Activated CD8-positive, alpha-beta memory T cell treated with anti-CD3 and anti-CD28 coated beads for 1 hour (primary cell): ENCODE measurements at places on chromosomes 6 and 20.

DNA sequence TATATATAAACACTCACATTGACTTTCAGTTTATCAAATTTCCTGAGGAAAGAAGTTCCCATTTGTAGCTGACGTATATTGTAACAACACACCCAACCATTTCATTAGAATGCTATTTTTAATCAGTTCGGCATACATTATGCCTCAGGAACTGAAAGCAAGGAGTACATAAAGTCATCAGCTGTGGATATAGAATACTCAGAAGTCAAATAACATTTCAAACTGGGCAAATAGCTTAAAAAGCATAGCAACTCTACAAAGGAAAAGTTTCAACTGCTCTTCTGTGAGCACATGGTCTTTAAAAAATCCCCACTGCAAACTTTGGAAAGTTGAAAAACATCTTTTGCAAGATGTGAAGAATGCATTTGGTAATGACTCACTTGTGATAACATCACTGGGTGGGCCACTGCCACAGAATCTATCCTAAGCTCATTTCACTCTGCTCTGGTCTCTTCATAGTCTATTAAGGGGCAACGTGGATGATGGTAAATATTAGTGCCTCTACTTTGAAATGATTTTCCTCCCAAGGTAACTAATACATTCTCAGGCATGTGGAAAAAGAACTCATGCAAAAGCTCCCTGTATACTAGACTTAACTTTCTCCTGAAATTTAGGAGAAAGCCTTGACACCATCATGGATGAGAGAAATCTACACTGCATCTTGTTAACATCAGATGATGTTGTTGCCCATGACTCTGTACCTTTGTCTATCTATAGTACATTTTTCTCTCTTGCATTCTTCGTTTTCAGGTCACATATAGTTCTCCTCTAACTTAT, 49.2 kb downstream of the FYN start:
- DNase-seq = no peak

DNA sequence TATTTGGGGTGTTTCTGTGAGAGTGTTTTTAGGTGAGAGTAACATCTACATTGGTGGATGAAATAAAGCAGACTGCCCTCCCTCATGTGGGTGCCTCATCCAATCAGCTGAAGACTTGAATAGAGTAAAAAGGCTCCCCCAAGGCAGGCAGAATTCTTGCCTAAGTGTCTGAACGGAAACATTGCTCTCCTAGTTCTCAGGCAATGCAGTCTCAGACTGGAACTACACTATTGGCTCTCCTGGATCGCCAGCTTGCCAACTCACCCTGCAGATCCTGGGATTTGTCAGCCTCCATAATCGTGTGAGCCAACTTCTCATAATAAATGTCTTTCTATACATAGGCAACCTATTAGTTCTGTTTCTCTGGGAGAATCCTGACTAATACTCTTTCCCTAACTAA, 5.5 kb upstream of the TMEM170B start:
- DNase-seq = no peak

DNA sequence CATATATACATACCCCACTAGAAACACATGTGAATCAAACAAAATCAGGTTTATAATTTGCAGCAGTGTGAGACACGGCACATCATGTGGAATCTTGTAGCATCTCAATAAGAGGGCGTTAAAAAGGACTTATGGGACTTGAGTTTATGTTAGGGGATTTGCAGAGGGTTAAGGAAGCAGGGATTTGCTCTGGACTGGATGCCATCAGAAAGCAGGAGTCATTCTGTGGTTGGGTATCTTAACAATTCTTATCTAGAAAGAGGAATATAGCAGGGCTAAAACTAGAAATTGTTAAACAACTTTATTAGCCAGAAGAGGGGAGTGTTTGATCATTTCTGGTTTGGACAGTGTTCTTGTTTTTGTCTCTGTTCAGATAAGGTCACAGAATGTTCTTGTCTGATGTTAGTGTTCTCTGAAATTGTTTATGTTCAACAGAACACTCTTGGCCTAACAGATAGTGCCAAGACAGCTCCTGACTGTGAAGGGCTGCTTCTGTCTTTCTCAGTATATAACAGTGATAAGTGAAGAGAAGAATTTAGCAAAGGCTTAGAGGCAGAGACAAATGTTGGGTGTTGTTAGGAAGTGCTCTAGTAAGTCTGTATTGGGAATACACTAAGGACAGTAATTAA, 39.2 kb downstream of the LIN28B start:
- no peak for DNase-seq

GRCh38 chr20:46204594-46205186, 86.6 kb downstream of the CD40 start:
- no peak for DNase-seq

DNA sequence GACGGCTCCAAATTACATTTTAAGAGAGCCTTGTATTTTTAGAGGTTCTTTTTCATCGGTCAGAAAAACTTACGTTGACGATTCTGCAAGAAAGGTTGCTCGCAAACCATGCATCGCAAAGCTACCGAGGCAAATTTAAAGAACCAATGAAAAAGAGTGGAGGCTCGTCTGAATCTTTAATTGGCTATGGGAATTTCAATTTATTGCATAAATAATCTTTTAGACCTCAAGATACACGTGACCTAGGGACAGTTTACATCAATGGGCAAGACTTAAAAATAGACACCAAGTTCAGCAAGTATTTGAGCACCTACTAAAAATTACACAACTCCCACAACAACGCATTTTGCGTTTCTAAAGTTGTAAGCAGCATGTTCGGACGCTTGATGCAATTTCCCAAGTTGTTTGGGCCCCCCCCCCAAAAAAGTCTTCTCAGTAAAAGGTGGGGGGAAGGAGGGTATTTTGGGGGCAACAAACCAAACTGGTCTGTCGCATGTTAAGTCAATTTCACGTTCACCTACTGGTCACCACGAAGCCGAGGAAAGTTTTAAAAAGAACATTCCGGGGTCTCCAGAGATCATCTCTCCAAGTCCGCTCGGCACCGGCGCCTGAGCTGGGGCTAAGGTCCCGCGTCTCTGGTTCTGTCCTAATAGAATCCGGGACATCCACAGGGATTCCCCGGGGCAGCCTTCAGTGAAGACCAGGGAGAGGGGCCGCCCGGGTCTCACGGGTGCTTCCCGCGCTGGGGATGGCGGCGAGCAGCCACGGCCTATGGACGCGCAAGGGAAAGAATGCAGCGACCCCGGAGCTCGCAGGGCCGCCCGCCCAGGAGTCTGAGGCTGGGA, 851 bp downstream of the SNX5 start:
- DNase-seq = no peak

- no peak for DNase-seq
Measured at GRCh38 chr6:21613809-21614208, 20.3 kb downstream of the SOX4 start.

DNA sequence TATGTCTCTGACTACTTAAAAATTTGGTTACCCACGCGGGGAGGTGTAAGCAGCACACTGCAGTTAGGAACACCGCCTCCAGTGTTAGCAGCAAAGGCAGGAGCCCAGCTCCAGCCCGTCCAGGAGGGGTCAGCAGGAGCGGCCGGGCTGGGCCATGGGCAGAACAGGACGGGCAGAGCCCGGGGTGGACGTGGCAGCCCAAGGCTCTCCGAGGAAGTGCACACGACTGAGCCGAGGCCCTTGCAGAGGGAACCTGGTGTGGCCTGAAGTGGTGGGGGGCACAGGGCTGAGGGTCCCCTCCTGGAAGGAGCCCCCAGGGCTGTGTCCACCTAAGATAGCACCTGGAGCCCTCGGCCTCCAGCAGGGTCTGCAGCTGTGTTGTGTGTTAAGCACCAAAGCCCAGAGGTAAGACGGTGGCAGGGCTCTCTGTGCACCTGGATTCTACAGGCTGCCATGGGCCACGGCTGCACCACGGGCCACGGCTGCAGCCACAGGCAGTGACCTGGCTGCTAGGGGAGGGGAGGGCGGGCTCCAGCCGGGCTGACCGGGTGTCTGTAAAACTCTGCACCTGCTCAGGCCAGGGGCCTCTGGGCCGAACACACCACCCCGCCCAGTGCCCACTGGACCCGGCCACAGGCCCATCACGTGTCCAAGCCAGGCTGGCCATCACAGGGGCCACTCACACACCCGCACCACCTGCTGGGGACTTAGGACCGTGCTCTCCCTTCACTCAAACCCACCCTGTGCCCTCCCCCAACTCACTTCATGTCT, 6.6 kb downstream of the SLC2A4RG start:
- DNase-seq = no peak

DNA sequence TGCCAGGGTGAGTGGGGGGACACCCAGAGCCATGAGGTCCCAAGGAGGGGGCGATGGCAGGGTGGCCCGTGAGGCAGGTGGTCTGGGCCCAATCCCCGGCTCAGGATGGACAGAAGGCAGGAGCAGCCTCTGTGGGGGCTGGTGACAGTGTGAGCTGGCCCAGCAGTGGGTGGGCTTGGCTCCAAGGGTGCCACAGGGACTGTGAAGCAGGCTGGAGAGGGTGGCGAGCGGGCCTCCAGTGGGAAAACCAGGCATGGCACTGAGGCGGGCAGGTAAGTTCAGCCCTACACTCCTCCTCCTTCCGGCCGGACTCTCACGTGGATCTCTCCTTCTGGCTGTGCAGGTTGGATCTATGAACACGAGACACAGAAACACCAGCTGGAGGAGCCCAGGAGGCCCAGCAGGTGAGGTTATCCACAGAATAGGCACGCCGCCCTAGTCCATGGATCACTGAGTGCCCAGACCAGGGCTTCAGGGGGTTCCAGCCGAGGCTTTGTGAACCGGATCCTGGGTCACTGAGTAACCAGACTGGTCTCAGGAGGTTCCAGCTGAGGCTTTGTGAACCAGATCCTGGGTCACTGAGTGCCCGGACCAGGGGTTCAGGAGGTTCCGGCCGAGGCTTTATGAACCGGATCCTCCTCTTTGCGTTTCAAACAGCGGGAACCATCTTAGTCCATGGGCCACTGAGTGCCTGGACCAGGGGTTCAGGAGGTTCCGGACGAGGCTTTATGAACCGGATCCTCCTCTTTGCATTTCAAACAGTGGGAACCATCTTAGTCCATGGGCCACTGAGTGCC, 76.4 kb upstream of the BHLHE23 start:
- DNase-seq = no peak

DNA sequence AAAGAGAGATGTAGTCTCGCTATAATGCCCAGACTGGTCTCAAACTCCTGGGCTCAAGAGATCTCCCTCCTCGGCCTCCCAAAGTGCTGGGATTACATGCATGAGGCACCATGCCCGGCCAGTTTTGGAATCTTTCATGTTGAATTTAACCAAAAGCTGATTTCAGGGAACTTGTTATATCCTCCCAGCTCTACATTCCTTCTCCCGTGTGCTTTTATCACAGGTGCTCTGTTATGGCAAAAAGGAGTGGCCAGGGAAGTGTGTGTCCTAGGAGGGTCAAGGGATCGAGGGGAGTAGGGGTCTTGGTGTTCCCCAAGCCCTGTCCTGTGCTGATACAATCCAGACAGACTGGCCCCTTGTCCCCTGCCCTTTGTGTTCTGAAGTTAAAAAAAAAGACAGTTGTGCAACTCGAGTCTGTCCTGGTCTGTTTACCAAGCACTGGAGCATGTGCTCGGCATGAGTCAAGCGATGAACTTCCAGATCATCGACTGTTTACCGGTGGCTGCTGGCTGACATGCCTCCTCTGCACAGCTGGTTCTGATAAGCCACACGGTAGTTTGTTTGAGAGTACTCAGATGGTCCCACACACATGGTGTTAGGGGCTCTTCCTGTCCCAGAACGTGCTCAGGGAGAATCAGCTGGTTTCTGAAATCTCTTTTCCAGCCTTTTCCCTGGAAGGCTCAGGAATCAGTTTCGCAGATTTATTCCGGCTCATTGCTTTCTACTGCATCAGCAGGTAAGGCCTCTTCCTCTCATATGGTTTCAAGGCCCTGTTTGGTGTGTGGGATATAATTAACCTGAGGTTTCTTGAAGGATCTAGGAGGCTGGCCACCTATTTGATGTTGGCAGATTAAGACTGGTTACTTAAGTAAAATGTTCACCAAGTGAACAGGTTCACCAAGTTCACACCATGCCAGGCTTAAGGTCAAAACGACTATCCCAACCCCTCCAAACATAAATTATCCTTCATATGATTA, 52.6 kb upstream of the NAA20 start:
- DNase-seq = no peak

DNA sequence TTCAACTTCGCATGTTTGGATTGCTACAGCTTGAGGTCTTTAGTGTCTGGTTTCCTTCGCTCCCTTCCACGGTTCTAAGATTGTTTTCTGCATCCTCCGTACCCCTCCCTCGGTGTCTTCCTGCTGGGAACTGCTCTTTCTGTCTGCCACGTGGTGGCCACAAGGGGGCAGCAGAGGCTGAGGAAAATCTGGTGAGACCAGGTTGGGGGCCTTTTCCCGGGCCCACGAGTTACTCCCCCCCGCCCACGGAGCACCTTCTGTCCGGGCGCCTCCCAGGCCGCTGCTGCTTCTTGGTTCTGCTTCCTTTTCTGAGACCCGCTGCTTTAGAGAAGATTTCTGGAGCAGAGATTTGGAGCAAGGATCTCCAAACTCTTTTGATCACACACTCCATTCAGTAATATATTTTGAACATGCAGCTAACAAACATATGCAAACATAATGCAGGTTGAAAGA, 21.1 kb upstream of the NOTCH4 start:
- peak; percentile 59 for DNase-seq

DNA sequence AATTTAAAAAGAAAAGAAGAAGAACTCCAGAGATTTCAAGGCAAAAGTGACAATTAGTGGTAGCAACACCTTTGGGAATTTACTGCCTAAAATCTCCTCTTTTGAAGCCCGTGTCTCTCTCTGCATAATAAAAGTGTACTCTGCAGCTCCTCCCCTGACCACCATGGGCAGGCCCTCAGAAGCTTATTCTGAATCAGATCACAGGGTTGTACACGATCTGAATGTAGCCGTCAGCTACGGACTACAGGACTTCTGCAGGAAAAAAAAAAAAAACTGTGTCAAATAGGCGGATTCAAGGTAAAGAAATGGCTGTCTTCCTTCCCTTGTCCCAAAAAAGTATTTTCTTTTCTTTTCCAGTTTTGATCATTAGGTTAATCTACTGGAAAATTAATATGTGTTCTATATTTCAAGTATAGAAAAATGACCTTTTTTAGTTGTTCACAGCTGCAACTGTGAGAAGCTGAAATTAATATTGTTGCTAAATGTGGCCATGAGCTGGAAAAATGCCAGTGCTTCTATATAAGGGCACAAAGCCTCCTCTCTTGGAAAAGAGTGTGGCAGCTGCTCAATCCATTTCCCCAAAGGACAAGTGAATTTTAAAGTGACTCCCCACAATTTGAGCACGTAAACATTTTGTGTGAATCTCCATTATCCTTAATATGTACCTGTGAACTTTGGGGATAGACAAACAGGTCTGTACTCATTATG, 397.4 kb downstream of the C6orf118 start:
- DNase-seq = no peak

- DNase-seq = no peak
Measured at GRCh38 chr6:84500726-84501125, 263.7 kb downstream of the TBX18 start.

- no peak for DNase-seq
Measured at GRCh38 chr20:56433880-56434255, 21.8 kb downstream of the CASS4 start.

DNA sequence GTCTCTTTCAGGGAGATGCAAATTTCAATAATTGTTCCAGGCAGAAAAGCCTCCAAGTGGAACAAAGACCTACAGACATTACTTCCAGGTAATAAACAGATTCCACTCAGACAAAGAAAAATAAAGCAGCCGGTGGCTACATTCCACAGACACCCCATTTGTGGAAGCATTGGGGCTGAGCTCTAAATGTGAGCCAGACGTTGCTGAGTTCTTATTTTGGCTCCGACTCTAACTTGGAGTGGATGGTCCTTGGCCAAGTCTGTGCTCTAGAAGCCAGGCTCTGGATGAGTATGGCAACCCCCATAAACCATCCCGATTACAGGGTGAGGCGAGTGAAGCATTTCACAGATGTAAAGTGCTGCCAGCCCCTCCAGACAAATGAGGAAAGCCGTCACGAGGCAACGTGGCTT, 6.6 kb downstream of the TRAM2 start:
- no peak for DNase-seq
